Uterus (tissue), 4 donors: ENCODE measurements at places on chromosomes 5 and 9. TPM values are rescaled to one million over a fixed set of nuclear protein-coding genes. Genes with fewer than 3 reads are reported as not detected.
A peak's percentile ranks its signal among the peaks of the same experiment; 100 is the strongest.

DNA sequence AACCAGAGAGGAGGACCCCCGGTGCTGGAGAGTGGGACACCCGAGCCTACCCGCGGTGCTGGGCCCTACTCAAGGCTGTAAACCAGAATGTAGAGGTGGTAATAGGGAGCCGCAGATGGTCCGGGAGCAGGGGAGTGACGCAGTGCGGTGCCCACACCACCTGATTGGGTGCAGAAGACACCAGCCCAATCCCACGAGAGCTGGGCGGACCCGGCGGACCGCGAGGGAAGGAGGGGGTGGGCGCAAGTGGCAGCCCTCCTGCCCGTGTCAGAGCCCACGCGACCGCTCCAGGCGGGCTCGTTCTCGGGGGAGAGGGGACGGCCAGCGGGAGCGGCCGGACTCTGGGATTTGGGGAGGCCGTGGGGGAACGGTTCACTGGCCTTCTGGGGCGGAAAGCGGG, 71.2 kb downstream of the C9orf50 start:
- peak overlapping the region; percentile 61 for H3K27ac ChIP-seq
- H3K36me3 ChIP-seq, result no peaks in the 10 kb centered on the region
- H3K4me1 ChIP-seq, result peaks cover 4% of the 10 kb centered on the region
- DNase-seq, result peak; percentile 59
- H3K27me3 ChIP-seq, result no peaks in the 10 kb centered on the region

DNA sequence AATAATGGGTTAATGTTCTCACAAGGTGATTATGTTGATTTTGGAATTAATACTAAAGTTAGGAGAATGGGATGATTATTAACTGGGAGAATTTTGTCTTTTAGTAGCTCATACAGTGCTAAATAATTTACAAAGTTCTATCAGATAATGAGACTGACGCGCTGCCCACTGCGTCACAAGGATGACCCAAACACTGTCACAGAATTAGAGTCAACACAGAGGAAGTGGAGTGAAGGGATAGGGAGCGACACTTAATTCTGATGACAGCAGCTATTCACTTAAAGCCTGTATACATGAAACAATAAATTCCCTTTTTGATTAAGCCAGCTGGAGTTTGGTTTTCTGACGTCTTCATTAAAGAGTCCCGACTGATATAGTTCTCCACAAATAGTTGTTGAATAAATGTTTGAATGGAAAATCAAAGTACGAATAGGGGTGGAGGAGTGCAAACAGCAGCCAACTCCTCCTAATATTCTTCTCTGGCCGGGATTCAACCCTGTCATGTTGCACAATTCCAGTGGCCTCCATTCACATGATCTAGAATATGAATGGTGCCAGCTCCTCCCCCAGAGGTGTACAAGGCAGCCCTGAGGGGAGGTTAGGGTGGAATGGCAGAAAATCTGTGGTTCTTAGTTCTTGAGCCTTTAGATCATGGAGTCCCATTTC, 140.3 kb downstream of the PCSK1 start:
- H3K27me3 ChIP-seq, result no peaks in the 10 kb centered on the region
- H3K4me1 ChIP-seq, result no peaks in the 10 kb centered on the region
- no peak for DNase-seq
- no peak overlapping the region for H3K27ac ChIP-seq
- H3K36me3 ChIP-seq, result no peaks in the 10 kb centered on the region

Gene CDC20B
- total RNA-seq, result 0.35 TPM

GRCh38 chr5:55575815-55576583, 41.2 kb upstream of the PLPP1 start:
- H3K27me3 ChIP-seq, result no peaks in the 10 kb centered on the region
- peaks cover 5% of the 10 kb centered on the region for H3K4me1 ChIP-seq
- no peaks in the 10 kb centered on the region for H3K36me3 ChIP-seq
- H3K4me3 ChIP-seq, result no peak overlapping the region
- H3K27ac ChIP-seq, result peak overlapping the region; percentile 42

GRCh38 chr9:93297659-93298497, 113.9 kb downstream of the WNK2 start:
- DNase-seq, result no peak
- H3K36me3 ChIP-seq, result no peaks in the 10 kb centered on the region
- H3K27ac ChIP-seq, result no peak overlapping the region
- H3K4me3 ChIP-seq, result no peak overlapping the region
- H3K4me1 ChIP-seq, result no peaks in the 10 kb centered on the region

- H3K27ac ChIP-seq, result no peak overlapping the region
- no peaks in the 10 kb centered on the region for H3K4me1 ChIP-seq
- H3K27me3 ChIP-seq, result no peaks in the 10 kb centered on the region
- no peak for DNase-seq
- no peak overlapping the region for H3K4me3 ChIP-seq
Observed at GRCh38 chr5:120613729-120614128, 149.6 kb downstream of the PRR16 start.

DNA sequence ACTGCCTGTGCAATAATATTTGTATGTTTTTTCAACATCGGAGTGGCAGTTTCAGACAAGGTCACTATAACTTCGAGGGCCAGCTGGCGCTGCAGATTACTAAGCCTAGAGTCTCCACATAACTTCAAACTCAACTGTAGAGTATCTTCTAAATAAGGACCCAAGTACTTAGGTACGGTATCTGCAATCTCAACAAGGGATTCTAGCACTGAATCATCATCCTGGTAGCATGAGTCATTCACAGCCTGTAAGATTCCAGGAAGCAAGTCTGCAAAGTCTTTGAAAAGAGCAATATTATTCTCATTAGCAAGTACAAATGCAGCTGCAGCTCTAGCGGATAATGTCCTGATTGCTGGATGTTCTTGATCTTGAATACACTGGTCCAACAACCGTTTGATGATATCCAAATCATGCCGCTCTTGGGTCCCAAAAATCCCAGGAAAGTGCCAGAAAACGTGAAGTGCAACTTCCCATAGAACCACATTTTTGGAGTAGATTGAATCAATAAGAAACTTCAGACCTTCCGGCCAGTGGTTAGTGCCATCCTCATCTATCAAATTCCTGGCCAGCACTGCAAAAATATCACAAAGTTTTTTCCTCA, 654 bp downstream of the RANBP6 start:
- H3K27ac ChIP-seq, result peak overlapping the region; percentile 78
- no peaks in the 10 kb centered on the region for H3K27me3 ChIP-seq
- peak overlapping the region; percentile 55 for H3K4me3 ChIP-seq
- H3K4me1 ChIP-seq, result peaks cover 4% of the 10 kb centered on the region

Gene PCDHGA7
- total RNA-seq, result 13.0 TPM

GRCh38 chr5:181063514-181063913, 23.4 kb downstream of the BTNL9 start:
- no peaks in the 10 kb centered on the region for H3K36me3 ChIP-seq
- no peak for DNase-seq
- peaks cover 4% of the 10 kb centered on the region for H3K4me1 ChIP-seq

Gene FCN1
- total RNA-seq, result 13.8 TPM

GRCh38 chr5:44983006-44983405, 174.3 kb downstream of the MRPS30 start:
- DNase-seq, result no peak
- no peaks in the 10 kb centered on the region for H3K4me1 ChIP-seq
- H3K27me3 ChIP-seq, result no peaks in the 10 kb centered on the region
- no peak overlapping the region for H3K4me3 ChIP-seq

- no peak for DNase-seq
- no peak overlapping the region for H3K4me3 ChIP-seq
- H3K27ac ChIP-seq, result no peak overlapping the region
- no peaks in the 10 kb centered on the region for H3K4me1 ChIP-seq
- no peaks in the 10 kb centered on the region for H3K36me3 ChIP-seq
- H3K27me3 ChIP-seq, result no peaks in the 10 kb centered on the region
Observed at GRCh38 chr5:173772384-173773059, 115.6 kb upstream of the CPEB4 start.

- H3K27ac ChIP-seq, result no peak overlapping the region
- no peaks in the 10 kb centered on the region for H3K4me1 ChIP-seq
- H3K4me3 ChIP-seq, result no peak overlapping the region
- no peak for DNase-seq
- no peaks in the 10 kb centered on the region for H3K36me3 ChIP-seq
Observed at GRCh38 chr5:124203303-124203702, 543.1 kb downstream of the ZNF608 start.

DNA sequence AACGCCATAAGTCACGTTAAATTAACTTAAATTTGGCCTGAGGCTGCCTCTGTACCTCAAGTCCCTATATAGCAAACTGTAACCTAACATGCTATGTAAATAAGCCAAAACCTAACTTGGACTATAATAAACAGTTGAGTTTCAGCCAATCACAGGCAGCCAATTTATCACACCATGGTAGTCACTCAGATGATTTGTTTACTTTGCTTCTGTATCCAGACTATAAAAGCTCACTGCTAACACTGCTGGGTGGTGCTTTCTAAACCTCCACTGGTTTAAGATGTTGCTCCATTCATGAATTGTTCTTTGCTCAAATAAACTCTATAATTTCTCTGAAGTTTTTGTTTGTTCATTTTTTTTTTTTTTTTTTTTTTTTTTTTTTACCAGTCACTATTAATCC, 62.8 kb downstream of the TRPM3 start:
- H3K27me3 ChIP-seq, result no peaks in the 10 kb centered on the region
- H3K36me3 ChIP-seq, result no peaks in the 10 kb centered on the region
- no peak overlapping the region for H3K4me3 ChIP-seq

DNA sequence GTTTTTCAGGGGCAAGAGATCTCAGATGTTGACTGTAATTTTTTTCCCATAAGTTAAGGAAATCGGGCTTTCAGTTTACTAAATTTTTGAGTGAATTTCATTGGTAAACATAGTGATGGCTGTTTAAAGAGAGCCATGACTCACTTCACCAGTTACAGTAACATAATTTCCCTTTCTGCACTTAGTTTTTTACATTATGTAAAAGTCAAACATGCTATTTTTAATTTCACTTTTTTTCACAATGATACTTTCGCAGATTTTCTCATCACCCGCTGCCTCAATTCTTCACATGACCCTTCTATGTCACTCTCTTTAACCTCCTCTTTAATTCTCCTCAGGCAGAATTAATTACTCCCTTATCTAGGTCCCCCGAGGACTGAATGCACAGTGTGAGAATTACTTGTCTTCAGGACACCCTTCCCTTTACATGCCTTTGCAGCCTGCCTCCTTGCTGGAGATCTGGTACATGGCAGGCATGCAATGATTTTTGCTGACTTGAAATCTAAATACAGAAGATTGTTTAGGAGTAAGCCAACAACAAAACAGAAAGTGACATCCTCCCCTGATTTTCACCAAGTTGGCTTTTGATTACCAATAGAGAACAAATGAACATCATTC, 217.5 kb upstream of the S1PR3 start:
- no peaks in the 10 kb centered on the region for H3K36me3 ChIP-seq
- no peak overlapping the region for H3K4me3 ChIP-seq
- H3K27ac ChIP-seq, result no peak overlapping the region
- DNase-seq, result no peak
- H3K27me3 ChIP-seq, result no peaks in the 10 kb centered on the region

- H3K27ac ChIP-seq, result no peak overlapping the region
- H3K4me3 ChIP-seq, result no peak overlapping the region
- H3K36me3 ChIP-seq, result no peaks in the 10 kb centered on the region
- H3K27me3 ChIP-seq, result no peaks in the 10 kb centered on the region
- no peak for DNase-seq
- no peaks in the 10 kb centered on the region for H3K4me1 ChIP-seq
Observed at GRCh38 chr5:144133050-144133633, 37.3 kb downstream of the YIPF5 start.

Gene SAXO1
- total RNA-seq, result not detected

Gene SLC2A6
- total RNA-seq, result 11.5 TPM

DNA sequence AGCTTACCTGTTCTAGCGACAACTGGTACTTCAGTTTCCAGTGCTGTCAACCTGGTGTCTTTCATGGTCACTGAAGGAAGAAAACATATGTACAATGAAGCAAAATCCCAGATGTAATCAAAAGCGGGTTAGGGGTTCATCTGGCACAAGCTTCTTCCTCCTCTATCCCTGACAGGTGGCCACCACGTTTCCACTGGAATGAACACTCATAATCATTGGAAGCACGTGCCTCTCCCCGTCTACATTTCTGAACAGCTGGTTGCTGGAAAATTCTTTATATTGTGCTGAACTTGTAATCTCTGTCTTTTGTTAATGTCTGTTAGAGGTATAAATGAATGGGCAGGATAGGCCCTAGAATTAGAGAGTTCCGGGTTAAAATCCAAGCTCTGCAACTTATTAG, 9.4 kb downstream of the TSC1 start:
- H3K4me1 ChIP-seq, result no peaks in the 10 kb centered on the region
- H3K27ac ChIP-seq, result no peak overlapping the region
- DNase-seq, result no peak
- H3K27me3 ChIP-seq, result no peaks in the 10 kb centered on the region

DNA sequence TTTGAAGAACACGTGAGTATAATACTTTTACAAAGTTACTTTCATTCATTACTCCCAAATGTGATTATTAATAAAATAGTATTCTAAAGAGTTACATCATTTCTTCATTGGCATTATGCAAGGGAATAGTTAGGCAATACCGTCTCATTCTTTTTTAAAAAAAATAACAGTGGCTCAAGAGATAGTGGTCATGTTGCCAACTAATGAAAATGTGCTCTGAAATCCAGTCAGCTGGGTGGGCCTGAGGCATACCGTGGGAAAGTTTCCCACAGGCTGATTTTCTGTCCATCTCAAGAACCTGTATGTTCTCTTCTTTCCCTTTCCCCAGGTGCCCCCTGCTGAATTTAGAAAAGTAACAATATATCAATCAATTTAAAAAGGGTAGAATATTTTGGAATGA, 40.8 kb upstream of the ROPN1L start:
- H3K4me1 ChIP-seq, result no peaks in the 10 kb centered on the region
- H3K4me3 ChIP-seq, result no peak overlapping the region
- H3K36me3 ChIP-seq, result no peaks in the 10 kb centered on the region
- DNase-seq, result peak; percentile 28
- peak overlapping the region; percentile 31 for H3K27ac ChIP-seq

DNA sequence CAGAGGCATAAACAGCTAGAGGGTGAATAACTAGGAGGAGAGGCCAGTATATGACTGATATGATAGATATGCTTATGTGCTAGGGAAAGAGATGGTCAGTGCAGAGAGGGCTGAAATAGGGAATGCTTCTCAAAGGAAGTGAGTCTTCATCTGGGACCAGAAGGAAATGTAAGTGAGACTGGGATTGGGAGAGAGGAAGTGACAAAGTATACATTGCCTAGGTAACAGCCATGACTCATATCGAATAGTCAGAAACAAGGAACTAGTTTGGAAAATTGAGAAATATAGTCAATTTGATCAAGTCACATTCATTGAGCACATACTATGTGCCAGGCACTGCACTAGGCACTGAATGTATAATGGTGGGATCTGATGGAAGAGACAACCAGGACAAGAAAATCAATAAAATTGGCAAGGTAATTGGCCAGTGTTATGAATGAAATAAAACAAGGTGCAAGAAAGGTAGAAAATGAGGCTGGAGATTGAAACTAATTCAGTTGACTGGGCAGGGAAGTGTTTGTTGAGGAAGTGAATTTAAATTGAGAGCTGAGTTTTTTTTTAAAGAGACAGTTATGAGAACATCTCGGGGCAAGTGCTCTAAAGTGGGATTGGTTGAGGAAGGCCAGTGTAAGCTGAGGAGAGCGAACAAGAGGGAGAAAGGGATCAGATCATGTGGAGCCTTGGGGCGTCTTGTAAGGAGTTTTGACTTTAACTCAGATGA, 4.3 kb downstream of the ERAP2 start:
- no peak for DNase-seq
- H3K27me3 ChIP-seq, result no peaks in the 10 kb centered on the region
- H3K4me1 ChIP-seq, result peaks cover 4% of the 10 kb centered on the region
- no peak overlapping the region for H3K4me3 ChIP-seq

- no peak for DNase-seq
- H3K4me1 ChIP-seq, result no peaks in the 10 kb centered on the region
- H3K27me3 ChIP-seq, result no peaks in the 10 kb centered on the region
Observed at GRCh38 chr9:5493679-5494511, 16.4 kb upstream of the PDCD1LG2 start.

- no peak overlapping the region for H3K4me3 ChIP-seq
- H3K27ac ChIP-seq, result no peak overlapping the region
- no peak for DNase-seq
- H3K4me1 ChIP-seq, result no peaks in the 10 kb centered on the region
- H3K36me3 ChIP-seq, result no peaks in the 10 kb centered on the region
- no peaks in the 10 kb centered on the region for H3K27me3 ChIP-seq
Observed at GRCh38 chr9:38423273-38423972, 831 bp downstream of the IGFBPL1 start.

Gene CARD6
- total RNA-seq, result 10.2 TPM

Gene PHAX
- total RNA-seq, result 31.0 TPM
